ENCODE measurements at places on chromosomes 1 and 21. TPM values are rescaled to one million over a fixed set of nuclear protein-coding genes. Genes with fewer than 3 reads are reported as not detected.

- peak overlapping the region; percentile 4 for H3K27ac ChIP-seq
- H3K36me3 ChIP-seq, result peaks cover 47% of the 10 kb centered on the region
- no peak for DNase-seq
- H3K27me3 ChIP-seq, result no peaks in the 10 kb centered on the region
Observed at GRCh38 chr1:26553942-26554682, 24.6 kb downstream of the RPS6KA1 start.

GRCh38 chr1:242132121-242132817, 133.4 kb upstream of the MAP1LC3C start:
- no peak overlapping the region for H3K27ac ChIP-seq
- H3K4me1 ChIP-seq, result no peaks in the 10 kb centered on the region
- no peaks in the 10 kb centered on the region for H3K36me3 ChIP-seq
- no peaks in the 10 kb centered on the region for H3K27me3 ChIP-seq

S100A8 gene
- total RNA-seq, result not detected

LCE1B gene
- not detected for total RNA-seq

- H3K27ac ChIP-seq, result no peak overlapping the region
- H3K36me3 ChIP-seq, result no peaks in the 10 kb centered on the region
- no peaks in the 10 kb centered on the region for H3K4me1 ChIP-seq
- H3K4me3 ChIP-seq, result no peak overlapping the region
- DNase-seq, result no peak
- H3K27me3 ChIP-seq, result no peaks in the 10 kb centered on the region
Observed at GRCh38 chr1:167128261-167129227, 34.7 kb downstream of the STYXL2 start.

DNA sequence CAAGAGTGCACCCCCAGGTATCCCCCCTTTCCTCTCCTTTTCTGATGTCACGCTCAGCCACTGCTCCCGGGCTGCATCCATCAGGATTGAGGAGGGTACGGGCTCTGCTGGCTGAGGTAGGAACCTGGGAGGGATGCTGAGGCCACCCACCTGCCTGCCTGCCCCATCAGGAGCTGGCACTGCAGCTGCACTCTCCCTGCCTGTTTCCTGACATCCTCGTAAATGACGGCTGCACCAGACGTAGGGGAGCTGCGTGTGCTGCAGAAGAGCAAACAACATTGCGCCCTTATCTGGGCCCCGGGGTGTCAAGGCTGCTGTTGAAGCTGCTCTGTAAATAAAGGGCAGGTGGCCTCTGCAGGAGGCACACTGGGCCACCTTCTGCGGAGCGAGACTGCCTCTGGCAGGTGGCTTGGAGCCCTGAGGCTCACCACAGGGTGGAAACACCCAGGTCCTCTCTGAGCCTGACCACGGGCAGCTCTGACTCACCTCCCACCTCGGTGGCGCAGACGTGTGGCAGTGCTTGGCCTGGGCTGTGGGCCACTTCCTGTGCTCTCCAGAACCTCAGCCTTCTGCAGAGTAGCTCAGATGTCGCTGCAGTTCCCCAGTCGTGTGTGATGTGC, 30.9 kb downstream of the SNAP47 start:
- H3K27ac ChIP-seq, result peak overlapping the region; percentile 71
- peak; percentile 74 for DNase-seq
- H3K4me3 ChIP-seq, result peak overlapping the region; percentile 18
- no peaks in the 10 kb centered on the region for H3K27me3 ChIP-seq
- peaks cover 45% of the 10 kb centered on the region for H3K4me1 ChIP-seq

- no peak overlapping the region for H3K27ac ChIP-seq
- DNase-seq, result no peak
- H3K36me3 ChIP-seq, result no peaks in the 10 kb centered on the region
- no peaks in the 10 kb centered on the region for H3K27me3 ChIP-seq
- no peak overlapping the region for H3K4me3 ChIP-seq
Observed at GRCh38 chr21:16004086-16004485, 274.3 kb downstream of the USP25 start.

DNA sequence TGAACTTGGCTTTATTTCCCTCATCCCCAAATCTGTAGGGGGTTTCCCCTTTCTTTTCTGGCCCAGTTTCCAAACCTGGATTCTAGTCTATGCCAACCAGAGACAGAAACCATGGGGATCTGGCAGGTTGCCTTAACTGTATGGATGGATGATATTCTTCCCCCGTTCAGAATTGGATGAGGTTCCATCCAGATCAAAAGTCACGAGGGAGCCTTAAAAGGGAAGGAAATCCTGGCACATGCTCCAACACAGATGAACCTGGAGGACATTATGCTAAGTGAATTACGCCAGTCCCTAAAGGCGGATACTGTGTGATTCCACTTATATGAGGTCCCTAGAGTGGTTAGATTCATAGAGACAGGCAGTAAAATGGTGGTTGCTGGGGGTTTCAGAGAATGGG, 124.4 kb downstream of the HUNK start:
- H3K4me1 ChIP-seq, result no peaks in the 10 kb centered on the region
- H3K27me3 ChIP-seq, result no peaks in the 10 kb centered on the region
- no peaks in the 10 kb centered on the region for H3K36me3 ChIP-seq
- no peak overlapping the region for H3K4me3 ChIP-seq

GRCh38 chr1:92411511-92411910, 75.2 kb downstream of the GFI1 start:
- H3K27ac ChIP-seq, result no peak overlapping the region
- H3K4me1 ChIP-seq, result peaks cover 27% of the 10 kb centered on the region
- no peak for DNase-seq
- H3K36me3 ChIP-seq, result no peaks in the 10 kb centered on the region

CNIH3 gene
- 3.1 TPM for total RNA-seq

DNA sequence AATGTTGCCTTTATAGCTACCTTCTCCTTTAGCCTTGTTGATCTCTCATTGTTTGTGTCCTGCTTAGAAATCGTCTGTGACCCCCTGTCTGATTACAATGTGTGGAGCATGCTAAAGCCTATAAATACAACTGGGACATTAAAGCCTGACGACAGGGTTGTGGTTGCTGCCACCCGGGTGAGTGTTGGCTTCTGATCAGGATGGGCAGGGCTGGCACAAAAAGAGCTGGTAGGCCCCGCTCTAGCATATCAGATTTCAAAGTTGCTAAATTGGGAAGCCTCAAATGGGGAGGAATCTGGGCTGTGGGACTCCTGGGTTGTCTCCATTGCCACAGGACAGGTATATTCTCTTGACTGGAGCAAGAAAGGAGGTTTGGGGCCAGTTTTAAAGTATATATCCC, 8.4 kb downstream of the NCSTN start:
- peaks cover 37% of the 10 kb centered on the region for H3K36me3 ChIP-seq
- no peaks in the 10 kb centered on the region for H3K27me3 ChIP-seq
- no peak overlapping the region for H3K27ac ChIP-seq

DNA sequence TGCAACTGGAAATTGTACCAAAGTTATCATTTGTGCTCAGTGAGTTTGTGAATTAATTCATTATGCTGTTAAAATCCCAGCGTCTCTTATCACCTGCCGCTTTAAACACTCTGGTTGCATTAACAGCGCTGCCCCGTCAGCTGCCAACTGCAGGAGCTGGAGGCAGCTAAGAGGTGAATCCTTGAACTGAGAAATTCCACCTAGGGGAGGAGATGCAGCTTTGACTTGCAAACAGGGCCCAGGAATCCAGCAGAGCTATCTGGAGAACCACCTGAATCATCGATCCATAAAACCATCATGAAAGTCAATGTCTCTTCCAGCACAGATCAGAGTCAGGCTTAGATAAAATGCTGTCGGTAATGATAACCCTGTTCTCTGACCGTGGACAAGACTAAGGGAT, 140.7 kb upstream of the PTBP2 start:
- DNase-seq, result no peak
- no peaks in the 10 kb centered on the region for H3K4me1 ChIP-seq
- H3K36me3 ChIP-seq, result no peaks in the 10 kb centered on the region
- no peaks in the 10 kb centered on the region for H3K27me3 ChIP-seq
- H3K27ac ChIP-seq, result no peak overlapping the region
- H3K4me3 ChIP-seq, result no peak overlapping the region

DNA sequence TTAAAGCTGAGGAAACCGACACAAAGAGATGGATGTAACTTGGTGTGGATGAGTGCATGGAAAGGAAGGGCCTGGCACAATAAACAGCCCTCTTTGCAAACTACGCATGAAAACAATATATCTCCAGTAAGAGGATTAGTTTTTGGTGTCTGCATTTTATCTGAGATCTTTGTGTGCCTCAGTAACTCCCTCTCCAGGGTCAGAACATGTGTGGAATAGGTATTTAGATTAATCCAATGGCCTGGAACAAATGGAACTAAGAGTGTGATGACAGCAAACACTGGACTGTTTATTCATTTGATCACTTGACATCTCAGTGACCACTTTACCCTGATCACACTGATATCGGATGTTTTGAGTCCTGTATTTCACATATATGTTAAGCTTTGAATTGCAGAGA, 45.3 kb downstream of the AKNAD1 start:
- H3K36me3 ChIP-seq, result no peaks in the 10 kb centered on the region
- H3K4me1 ChIP-seq, result no peaks in the 10 kb centered on the region
- no peak for DNase-seq
- H3K4me3 ChIP-seq, result no peak overlapping the region
- no peak overlapping the region for H3K27ac ChIP-seq

DNA sequence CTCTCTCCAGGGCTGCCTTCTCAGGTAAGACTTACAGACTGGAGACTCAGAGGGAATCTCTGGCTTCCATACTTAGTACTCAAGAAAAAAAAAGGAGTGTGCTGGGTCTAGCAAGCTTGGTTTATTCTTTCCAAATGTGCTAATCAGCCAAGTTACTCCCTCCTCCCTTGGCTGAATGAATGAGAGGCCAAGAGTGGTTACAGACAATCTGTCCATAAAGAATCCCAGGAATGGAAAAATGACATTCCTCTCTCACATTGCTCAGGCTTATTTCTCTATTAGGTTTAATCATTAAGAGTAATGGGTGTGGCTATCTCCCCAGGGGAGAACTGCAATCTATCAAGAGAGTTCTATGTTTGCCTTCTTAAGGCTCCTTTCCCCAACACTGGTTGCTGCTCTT, 547.3 kb upstream of the PLXNA2 start:
- no peak overlapping the region for H3K4me3 ChIP-seq

NHLH1 gene
- not detected for total RNA-seq

HSPB7 gene
- total RNA-seq, result not detected

- no peak overlapping the region for H3K4me3 ChIP-seq
- DNase-seq, result no peak
- H3K4me1 ChIP-seq, result no peaks in the 10 kb centered on the region
Observed at GRCh38 chr21:18548249-18548648, 144.7 kb upstream of the TMPRSS15 start.

NUAK2 gene
- 38.7 TPM for total RNA-seq

TRIM17 gene
- total RNA-seq, result 1.1 TPM

TMPRSS15 gene
- not detected for total RNA-seq

Data from T-cell (primary cell).